ENCODE measurements at places on chromosomes 3 and 15.

- DNase-seq: no peak
Observed at GRCh38 chr3:192395506-192395905, 331.8 kb downstream of the FGF12 start.

DNA sequence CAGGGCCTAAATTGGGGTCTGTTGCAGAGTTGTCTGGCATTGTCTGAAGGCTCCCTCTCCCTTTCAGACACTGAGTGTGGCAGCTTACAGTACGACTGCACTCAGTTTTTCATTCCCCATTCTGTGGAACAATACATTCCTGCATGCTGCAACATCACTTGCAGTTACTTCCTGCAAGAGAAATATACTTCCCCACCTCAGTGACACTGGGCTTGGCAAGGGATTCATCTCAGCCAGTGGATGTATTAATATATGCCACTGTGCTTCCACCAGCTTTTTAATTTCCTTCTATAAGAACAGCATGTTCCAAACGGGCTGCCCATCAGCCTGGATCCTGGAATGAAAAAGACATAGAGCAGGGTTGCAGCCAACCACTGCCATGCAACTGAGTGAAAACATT lies 23.1 kb downstream of the B3GALNT1 start:
- no peak for DNase-seq

GRCh38 chr3:32309654-32310242 lies 71.3 kb downstream of the CMTM8 start:
- no peak for DNase-seq

DNA sequence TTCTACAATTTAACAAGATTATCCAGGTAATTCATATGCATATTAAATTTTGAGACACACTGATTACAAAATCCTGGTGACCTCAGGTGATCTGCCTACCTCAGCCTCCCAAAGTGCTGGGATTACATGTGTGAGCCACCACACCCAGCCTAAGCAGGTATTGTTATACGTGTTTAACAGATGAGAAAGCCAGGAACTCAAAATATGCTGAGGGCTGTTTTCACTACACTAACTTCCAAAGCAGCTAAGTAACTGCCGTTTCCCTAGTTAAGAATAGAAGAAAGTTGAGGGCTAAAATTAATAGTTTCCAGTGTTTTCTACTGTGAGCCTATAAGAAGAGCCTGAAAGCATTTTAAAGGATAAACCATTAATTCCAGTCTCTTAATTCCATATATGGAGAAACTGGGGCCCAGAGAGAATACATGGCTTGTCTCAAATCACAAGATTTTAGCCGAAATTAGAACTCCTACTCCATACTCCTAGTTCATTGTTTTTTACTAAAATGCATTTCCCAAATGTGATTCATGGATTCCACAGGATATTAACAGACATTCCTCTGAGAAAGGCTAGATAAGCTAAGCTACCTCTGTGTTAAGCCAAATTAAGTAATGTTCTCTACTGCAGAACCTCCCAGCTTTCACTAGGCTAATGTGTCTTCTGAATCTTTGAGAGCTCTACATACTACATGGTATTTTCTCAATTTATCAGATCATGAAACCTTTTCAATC lies 17.0 kb upstream of the AVEN start:
- no peak for DNase-seq

DNA sequence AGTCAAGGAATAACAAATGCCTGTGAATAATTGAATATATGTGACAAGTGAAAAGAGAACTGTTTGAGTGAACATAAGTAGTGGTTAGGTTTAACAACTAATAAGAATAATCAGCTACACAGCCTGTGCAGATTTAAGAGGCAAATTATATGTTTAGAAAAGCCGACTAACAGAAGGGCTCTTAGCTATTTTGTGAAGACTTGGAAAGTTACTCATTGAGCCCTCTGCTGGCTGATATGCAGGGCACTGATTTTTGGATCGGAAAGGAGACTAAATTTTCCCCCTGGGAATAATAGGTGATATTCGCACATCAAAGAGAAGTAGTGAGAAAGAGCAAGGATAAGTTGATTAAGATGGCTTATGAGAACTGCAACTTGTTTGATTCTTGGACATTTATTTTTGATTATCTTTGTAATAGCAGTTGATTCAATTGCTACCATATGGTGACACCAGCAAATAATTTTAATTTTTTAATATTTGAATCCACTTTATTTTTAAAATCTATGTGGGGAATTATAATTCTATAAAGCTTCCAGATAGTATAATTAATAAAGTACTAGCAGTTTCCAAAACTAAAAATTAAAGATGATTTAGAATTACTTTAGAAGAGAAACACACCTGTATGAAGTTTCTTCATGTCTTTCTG lies 156.2 kb downstream of the NLGN1 start:
- no peak for DNase-seq

DNA sequence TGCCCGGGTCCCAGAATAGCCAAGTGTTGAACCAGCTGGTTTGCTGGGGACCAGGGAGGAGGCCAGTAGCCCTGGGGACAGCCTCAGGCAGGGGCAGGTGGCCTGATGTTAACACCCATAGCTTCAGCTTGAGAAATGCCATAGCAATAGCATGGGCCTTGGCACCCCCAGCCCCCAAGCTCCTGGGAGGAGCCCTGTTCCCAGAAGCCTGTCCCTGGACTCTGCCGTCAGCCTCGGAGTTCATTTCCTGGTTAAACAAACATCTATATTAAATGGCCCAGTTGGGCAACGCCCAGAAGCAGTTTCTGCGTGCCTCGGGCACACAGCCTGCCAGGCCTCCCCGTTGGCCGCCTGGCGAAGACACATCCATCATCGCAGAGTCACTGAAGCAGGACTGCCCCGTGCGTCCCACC lies 58.2 kb downstream of the FGD5 start:
- DNase-seq: no peak

- peak; percentile 35 for DNase-seq
Observed at GRCh38 chr3:13022348-13023234, 50.6 kb downstream of the IQSEC1 start.

DNA sequence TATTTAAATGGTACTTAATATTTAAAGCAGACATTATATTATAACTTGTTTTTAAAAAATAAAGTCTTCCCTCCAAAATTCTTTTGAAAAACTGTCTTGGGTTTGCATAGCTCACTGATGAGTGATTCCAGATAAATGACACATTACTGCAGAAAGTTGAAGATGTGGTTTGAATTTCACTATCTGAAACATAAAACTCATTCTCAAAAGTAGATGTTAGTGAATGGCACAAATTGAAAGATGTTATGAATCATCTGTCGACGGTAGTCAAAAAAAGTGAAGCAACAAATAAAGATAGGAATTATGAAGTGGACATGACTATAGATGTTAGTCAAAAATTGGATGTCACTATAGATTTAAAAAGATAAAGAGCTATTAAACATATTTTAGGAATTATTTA lies 280.5 kb downstream of the GAP43 start:
- no peak for DNase-seq

DNA sequence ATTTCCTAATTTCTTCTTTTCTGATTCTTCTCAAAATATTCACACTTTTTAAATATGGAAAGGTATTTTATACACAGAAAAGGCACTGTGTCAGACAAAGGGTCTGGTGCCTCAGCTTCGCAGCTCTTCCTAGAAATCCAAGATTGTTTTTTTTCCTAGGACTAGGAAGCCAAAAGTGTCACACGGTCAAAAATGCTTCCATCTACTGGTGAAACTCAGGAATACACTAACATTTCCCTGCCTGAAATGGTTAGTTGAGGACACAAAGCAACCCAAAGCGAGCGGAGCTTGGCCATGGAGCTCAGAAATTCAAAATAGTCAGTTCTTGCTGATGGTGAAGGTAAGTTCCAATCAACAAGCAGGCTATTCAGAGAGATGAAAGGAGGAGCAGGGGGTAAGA lies 426.5 kb upstream of the RASGRP1 start:
- DNase-seq: no peak

- DNase-seq: no peak
Observed at GRCh38 chr15:44706946-44707636, 4.0 kb downstream of the PATL2 start.

DNA sequence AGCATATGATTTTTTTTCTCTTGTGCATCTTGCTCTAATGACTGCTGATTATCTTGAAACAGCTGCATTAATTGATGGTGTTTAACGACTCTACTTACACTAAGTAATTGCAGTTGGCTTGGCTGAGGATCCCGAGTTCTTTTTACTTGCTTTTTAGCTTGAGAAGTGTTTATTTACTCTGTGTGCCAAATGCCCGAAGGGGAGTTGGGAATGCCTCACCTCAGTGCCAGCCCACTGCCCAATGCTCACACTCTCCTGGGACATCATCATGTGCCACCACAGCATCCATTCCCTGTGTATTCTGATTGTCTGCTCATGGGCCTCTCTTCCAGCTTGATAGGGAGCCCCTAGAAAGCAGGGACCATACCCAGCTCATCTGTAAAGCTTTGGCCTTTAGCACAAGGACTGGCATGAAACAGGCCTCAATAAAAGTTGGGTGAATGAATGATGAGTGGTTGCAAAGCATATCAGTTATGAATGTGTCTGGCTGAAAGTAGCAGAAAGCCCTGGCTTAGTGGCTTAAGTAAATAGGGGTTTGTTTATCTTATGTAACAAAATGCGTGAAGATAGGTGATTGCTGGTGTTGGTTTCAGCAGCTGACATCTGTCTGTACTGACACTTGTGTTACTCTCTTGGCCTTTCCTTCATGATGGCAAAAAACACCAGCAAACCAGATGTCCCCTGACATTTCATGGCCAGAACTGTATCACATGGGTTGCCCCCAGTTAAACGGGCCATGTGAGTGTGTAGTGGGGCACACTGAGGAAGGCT lies 8.1 kb downstream of the PXYLP1 start:
- peak; percentile 48 for DNase-seq

- no peak for DNase-seq
Observed at GRCh38 chr15:77178411-77178810, 107.5 kb upstream of the TSPAN3 start.

GRCh38 chr3:9569054-9569453 lies 15.4 kb upstream of the LHFPL4 start:
- DNase-seq: no peak

GRCh38 chr3:32078864-32079263 lies 27.6 kb upstream of the GPD1L start:
- no peak for DNase-seq

GRCh38 chr15:73607843-73608242 lies 25.3 kb downstream of the NPTN start:
- no peak for DNase-seq

- no peak for DNase-seq
Observed at GRCh38 chr15:63238171-63238570, 39.2 kb upstream of the APH1B start.

- DNase-seq: no peak
Observed at GRCh38 chr3:46564190-46565021, 1.7 kb downstream of the LRRC2 start.

- DNase-seq: no peak
Observed at GRCh38 chr3:116340680-116341216, 104.5 kb downstream of the LSAMP start.

- DNase-seq: no peak
Observed at GRCh38 chr3:197149-197827, 725 bp downstream of the CHL1 start.

GRCh38 chr3:10244009-10244408 lies 4.2 kb upstream of the TATDN2 start:
- DNase-seq: no peak

DNA sequence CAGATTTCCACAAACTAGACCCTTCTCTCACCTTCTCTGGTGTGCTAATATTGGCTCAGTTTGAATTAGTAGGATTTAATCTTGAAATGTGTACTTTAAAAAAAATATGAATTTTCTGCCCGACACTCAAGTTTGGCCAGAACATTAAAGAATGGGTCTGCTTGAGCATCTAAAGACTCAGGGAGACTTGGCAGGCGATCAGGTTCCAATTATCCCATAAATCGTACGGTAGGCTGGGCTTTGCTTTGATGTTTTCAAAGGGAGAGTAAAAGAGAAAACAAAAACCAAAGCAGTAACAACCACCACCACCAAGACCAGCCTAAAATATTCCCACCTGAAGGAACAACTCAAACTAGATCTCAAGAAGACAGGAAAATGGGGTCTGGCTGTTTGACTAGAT lies 230.8 kb downstream of the EBLN2 start:
- DNase-seq: peak; percentile 48

DNA sequence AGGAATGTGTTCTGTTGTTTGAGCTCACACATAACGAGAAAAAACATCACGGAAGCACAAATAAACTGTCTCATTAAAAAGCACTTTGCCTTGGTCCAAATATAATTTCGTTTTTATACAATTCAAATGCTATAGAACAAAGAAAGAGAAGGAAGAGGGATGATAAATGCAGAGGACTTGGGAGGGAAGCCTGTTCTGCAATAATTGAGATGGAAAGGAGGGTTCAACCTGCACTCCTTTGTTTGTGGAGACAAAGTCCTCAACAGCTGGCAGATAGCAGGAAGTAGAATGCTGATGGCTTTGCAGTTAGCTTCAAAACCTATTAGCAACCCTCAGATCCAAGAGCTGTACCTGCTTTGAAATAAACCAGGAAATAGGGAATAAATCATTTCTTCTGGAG lies 1010.8 kb downstream of the FHIT start:
- peak; percentile 9 for DNase-seq

DNA sequence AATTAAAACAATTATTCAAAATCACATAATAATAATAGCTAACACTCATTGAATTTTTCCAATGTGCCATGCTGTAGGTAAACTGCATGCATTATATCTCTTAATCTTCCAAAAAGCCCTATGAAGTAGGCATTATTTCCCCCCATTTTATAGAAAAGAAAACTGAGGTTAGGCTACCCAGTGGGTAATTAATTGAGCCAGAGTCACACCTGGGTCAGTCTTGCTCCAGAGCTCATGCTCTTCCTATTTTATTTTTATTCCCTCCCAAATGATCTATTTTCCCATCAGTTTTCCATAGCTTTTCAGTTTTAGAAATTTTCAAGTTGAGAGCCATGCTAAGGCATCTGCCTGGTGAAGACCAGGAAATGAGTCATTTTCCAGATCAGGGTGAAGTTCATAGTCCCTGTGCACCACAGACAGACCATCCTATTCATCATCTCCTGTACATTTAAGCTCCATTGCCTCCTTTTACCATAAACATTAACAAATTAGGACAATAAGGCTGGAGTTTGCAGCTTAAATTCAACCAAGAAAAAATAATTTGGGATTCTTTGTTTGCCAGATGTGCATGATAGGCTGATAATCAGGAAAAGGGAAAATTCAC lies 417.3 kb downstream of the OTOL1 start:
- no peak for DNase-seq

Measured in NCI-H1092 (cell line).